ENCODE measurements at places on chromosomes 5 and 9.
A peak's percentile ranks its signal among the peaks of the same experiment; 100 is the strongest.

GRCh38 chr5:115873392-115873791 lies 31.7 kb downstream of the AP3S1 start:
- DNase-seq, result no peak

- no peak for DNase-seq
Observed at GRCh38 chr5:12013351-12013750, 109.1 kb upstream of the CTNND2 start.

GRCh38 chr5:44987026-44987425 lies 178.3 kb downstream of the MRPS30 start:
- DNase-seq, result no peak

GRCh38 chr9:99140685-99141314 lies 35.9 kb downstream of the TGFBR1 start:
- no peak for DNase-seq

- DNase-seq, result no peak
Observed at GRCh38 chr5:159318448-159318847, 11.8 kb downstream of the IL12B start.

DNA sequence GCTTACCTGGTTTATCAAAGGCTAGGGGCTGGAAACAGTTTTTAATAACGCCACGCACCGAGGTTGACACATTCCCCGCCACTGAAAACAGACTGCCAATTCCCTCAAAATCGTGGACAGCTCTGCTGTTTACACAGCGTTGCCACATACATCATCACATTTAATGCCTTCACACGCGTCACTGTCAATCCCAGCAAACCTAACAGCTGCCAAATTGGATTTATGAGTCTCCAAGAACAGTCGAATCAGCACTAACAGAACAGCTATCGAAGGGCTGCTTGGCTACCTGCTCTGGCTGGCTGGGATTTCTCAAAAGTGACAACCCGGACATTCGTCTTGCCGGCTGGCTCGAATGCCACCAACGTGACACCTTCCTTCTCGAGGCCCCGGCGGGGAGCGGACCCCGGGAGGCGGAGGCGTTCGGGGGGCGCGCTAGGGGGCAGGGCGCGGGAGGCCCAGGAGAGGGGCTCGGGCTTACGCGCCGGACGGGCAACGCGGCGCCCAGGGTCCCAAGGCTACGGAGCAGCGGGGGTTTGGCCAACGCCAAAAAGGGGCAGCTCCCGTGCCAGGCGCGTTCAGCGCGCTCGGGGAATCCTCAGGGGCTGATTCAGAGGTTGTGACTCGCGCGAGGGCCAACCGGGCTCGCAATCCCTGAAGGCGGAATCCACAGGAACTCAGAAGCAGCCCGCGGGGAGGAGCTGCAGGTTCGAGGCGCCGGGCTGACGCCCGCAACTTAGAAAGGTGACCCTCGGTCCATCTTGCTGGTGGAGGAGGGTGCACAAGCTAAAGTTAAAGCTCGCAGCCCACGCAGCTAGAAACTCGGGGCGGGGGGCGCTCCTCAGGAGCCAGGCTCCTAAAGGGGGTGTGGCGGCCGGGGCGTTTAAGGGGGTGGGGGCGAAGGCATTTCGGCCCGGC lies 1.2 kb downstream of the CDC14B start:
- DNase-seq, result peak; percentile 45

DNA sequence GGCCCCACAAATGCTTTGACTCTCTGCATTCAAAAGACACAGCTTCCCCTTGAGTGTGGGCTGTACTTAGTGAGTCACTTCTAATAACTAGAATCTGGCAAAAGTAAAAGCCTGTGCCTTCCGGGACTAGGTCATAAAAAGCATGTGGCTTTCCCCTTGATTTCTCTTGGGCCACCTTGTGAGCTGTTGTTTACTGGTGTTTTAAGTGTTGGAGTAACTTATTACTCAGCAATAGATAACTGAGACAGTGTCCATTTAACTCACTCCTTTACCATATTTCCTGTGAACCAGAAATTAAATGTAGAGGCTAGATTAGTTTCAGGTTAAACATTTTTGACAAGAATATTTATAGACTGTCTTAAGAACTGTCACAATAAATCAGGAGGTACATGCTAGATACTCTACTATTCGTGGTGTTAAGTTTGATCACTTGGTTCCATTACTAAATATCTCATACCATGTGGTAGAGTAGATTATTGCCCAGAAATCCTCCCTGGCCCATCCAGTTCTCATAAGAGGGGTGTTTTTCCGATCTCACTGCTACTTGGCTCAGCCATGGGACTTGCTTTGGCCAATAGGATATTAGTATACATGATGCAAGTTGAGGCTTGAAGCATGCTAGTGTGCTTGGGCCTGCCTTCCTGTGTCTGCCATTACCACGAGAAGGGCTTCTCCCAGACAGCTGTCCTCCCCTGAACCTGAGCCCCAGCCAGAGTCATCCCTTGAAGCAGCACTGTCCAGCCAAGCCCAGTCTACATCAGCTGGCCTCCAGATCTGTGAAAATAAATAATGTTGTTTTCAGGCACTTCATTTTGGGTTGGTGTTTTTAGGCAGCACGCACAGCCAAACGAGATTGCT lies 10.4 kb upstream of the CMBL start:
- DNase-seq, result no peak

DNA sequence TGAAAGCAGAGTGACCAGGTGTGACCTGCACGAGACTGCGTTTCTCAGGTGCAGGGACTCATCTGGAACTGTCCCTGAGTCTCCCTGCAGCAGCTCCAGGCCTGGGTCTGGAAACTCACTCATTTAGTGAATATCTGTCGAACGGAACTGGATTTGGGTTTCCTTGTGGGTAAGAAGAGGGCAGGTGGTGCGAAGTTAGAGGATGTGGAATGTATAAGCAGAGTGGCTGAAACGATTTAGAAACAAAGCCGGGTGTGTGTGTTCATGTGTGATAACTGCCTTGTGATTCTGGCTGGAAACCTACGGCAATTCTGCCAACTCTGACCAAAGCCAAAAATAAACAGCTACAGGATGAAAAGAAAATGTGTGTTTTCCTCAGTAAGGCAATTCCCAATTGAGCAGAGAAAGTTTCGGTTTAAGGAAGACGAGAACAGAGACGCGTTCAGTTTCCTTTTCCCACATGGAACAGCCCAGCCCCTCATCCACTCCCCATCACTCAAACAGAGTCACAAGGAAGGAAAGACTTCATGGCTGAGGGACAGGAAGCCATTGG lies 130.3 kb downstream of the NSG2 start:
- DNase-seq, result no peak

DNA sequence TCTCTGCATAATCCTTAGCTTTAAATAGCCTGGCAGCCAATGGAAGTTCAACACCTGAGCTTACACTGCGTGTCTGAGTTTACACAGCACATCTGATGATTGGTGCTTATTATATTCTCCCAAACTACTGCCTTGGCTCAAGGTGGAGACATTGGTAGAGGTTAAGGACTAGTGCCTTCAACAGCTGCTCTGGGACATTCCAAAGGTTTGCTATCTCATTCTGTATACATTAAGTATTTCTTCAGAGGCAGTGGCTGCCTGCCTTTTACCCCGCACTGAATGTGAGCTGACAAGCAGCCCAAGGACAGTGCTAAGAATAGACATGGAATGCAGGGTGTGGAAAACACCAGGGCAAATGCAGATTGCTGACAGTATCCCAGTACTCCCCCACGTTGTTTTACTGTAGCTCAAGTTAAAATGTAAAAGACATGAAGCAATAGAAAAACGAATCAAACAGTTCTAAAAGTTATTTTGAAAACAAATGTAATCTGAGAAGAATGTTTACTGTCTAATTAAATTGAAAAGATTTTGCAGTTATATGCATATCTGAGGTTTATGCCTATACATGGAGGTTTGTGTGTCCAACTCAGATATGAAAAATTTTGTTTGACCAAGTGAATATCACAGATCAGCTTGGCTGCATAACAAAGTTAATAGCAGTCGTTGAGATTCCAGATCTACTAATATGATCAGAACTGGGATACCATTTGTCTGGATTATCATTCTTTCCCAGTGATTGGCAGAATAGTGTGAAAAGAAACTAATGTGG lies 1.8 kb downstream of the HSPB3 start:
- no peak for DNase-seq

GRCh38 chr9:104820336-104820735 lies 56.4 kb downstream of the NIPSNAP3B start:
- no peak for DNase-seq

GRCh38 chr5:116953251-116953930 lies 378.8 kb upstream of the SEMA6A start:
- no peak for DNase-seq

- no peak for DNase-seq
Observed at GRCh38 chr5:28779161-28779754, 1740.9 kb upstream of the CDH9 start.

- no peak for DNase-seq
Observed at GRCh38 chr9:27491154-27491553, 32.9 kb upstream of the IFNK start.

- DNase-seq, result no peak
Observed at GRCh38 chr9:98992885-98993569, 49.3 kb downstream of the COL15A1 start.

DNA sequence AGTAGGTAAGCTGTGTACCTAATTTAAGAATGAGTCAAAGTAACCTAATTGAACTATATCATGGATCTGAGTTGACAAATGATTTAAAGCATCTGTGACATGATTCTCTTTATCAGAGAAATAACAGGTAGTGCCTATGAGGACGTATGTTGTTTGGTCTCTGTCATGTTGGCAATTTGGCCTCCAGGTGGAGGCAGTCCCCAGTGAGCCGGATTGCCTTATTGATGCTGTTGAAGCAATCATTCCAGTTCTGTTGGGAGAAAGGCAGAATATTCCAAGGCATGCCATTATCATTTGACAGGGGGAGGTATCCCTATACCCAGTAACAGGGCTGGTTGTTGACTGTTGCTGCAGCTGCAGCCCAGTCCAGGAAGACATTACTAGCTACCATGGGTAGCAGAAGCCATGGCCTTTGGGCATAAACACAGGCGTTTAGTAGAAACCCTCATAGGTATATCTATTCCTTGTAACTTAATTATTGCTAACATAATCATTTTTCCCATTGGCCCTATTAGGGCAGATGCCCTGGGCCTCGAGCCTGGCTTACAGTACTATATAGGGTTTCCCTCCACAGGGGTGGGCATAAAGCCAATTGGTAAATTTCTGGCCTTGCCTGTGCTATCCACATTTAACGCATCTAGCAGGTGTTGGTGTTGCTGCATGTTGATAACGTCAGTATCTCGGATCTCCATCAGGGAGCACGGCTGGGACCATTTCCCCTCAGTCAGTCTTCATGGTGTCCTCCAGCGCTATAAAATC lies 12.2 kb upstream of the SLC22A4 start:
- DNase-seq, result no peak

DNA sequence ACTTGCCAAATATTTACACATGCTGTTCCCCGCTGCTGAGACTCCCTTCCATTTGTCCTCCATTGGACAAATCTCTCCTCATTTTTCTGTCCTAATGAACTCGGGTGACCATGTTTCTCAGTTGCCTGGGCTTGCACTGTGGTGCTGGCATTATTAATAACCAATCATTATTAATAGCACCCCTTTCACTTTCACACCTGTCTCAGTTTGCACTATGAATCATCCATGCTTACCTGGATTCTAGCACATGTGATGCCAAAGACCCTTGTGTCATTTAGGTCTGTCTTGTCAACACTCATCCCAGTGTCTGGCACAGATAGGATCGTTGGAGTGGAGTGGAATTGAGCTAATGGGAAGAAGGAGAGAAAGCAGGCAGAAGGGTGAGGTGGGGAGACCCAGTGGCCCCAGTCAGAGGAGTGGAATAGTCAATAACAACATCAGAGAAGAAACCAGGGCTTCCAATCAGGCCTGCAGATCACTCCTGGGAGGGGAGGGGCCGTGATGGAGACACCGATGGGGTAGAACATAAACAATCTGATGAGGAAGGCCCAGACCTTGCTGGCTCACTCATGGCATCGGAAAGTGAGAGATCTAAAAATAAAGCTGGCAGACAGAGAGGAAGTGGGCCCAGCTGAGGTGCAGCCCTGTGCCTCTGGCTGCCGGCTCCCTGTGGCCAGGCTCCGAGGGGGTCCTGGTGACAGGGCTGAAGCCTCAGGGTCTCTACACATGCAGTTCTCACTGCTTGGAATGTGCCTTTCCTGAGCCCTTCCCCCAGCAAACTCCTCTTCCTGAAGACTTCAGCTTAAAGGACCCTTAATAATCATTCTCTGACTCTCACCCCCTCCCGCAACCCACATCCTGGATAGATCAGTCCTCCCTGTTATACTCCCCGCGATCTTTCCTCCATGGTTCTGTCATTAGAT lies 33.5 kb upstream of the CRB2 start:
- no peak for DNase-seq

- no peak for DNase-seq
Observed at GRCh38 chr5:41935544-41935943, 10.5 kb downstream of the FBXO4 start.

- no peak for DNase-seq
Observed at GRCh38 chr9:32550150-32550561, 2.0 kb upstream of the SMIM27 start.

DNA sequence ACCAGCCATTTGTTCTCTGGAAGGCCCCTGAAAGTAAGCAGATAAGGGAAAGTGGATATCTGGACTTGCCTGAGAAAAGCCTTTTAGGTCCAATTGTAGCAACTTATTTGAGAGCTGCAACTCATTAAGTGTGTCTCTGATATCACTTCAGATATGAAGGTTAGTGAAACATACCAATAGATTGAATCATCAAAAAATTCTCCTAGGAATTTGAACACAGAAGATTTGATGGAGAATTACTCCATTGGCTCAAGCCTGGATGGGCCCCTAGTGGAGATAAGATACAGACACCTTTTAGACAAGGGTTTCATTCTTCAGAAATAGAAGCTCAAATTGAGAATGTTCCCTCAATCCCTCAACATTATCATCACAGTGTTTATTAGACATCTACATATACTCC lies 356.7 kb downstream of the NDUFS4 start:
- DNase-seq, result no peak

DNA sequence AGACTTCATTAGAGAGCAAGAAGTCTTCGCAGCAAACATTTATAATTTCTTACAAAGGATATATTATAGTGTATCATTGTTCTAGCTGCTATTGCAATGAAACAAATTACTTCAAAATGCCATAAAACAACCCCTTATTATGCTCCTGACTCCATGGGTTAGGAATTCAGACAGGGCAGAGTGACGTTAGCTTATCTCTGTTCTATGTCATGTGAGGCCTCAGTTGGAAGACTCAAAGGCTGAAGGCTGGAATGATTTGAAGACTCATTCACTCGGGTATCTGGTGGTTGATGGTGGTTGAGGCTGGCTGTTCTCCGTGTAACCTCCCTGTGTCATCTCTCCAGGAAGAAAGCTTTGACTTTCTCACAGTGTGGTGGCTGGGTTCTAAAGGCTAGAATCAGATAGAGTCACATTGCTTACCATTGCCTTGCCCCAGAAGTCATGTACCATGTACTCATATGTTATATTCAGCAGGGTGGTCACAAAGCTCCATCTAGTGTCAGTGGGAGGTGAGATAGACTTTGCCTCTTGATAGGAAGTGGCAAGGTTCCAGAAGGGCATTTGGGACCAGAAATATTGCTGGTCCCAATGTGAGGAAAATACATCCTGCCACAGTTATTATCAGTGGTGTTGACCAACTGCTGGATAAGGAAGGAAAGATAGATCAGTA lies 226.9 kb downstream of the TMEM38B start:
- no peak for DNase-seq

DNA sequence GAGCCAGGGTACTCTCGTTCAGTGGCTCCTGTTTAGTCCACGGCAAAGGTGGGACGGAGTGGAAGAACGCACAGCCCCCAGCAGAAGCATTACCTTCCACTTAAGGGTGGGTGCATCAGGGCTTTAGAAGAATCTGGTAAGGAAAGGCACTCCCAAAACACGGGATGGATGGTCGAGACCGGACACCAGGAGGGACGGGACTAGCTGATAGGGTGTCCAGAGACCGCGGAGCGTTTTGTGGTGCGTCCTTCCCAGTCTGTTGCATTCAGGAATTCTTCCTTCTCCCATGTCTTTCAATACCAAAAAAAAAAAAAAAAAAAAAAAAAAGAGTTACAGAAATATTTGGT lies 545 bp upstream of the CTSV start:
- peak; percentile 48 for DNase-seq

Data from left colon (tissue), 2 donors.